Ovary (tissue), 10 donors: ENCODE measurements at places on chromosomes 11 and 22. TPM values are rescaled to one million over a fixed set of nuclear protein-coding genes. Genes with fewer than 3 reads are reported as not detected.

The CRYBB3 gene
- not detected for total RNA-seq

The CECR2 gene
- 0.93 TPM for total RNA-seq

The MRPL40 gene
- 28.8 TPM for total RNA-seq

The TENM4 gene
- total RNA-seq = 107 TPM

The LARGE2 gene
- 6.1 TPM for total RNA-seq

The BCO2 gene
- total RNA-seq = 4.5 TPM

The AQP11 gene
- total RNA-seq = 12.9 TPM

The CCDC86 gene
- total RNA-seq = 25.2 TPM

The SLC5A12 gene
- 0.48 TPM for total RNA-seq

GRCh38 chr11:59000003-59000402, 60.7 kb downstream of the GLYATL1 start:
- no peaks in the 10 kb centered on the region for H3K36me3 ChIP-seq
- no peak for DNase-seq
- H3K27ac ChIP-seq = no peak overlapping the region
- no peaks in the 10 kb centered on the region for H3K27me3 ChIP-seq

- H3K4me1 ChIP-seq = no peaks in the 10 kb centered on the region
- H3K27me3 ChIP-seq = no peaks in the 10 kb centered on the region
- H3K27ac ChIP-seq = no peak overlapping the region
- no peak for DNase-seq
- H3K4me3 ChIP-seq = no peak overlapping the region
Observed at GRCh38 chr11:113562576-113562975, 87.4 kb upstream of the DRD2 start.

DNA sequence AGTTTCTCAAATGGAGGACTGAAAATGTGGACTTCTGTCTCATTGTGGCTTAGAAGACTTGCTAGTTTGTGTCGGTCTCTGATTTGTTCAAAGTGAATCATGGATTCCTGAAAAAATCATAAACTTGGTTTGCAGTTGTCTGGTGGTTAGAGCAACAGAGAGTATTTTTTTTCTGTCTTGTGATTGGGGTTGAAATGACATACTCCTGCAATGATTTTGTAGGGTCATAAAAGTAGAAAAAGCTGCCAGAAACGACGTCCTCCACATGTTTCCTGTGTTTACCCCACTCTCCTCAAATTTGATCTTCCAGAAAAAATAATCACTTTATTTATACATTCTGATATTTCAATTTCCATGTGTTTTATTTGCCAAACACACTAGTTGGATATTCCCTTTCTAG, 219.2 kb upstream of the PGR start:
- peaks cover 2% of the 10 kb centered on the region for H3K4me1 ChIP-seq
- no peaks in the 10 kb centered on the region for H3K36me3 ChIP-seq
- no peak overlapping the region for H3K4me3 ChIP-seq
- no peak overlapping the region for H3K27ac ChIP-seq
- DNase-seq = no peak
- H3K27me3 ChIP-seq = no peaks in the 10 kb centered on the region

DNA sequence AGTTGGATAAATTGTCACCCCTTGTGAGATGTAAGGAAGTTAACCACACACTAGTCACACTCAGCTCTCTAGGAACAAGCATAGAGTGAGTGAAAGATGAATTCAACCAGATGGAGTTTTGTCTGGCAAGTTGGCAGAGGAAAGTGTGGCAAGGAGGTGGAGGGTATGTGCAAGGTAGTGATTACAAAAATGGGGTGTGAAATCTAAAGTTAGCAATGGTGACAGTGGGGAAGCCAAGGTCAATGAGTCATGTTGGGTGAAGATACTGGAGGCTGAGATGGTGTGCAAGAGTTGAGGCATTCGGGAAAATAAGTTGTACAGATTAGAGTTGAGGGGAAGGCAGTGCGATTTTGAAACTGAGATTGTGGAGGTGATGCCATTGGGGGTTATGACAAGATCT, 33.7 kb downstream of the MRGPRX2 start:
- H3K4me1 ChIP-seq = no peaks in the 10 kb centered on the region
- H3K4me3 ChIP-seq = no peak overlapping the region
- no peak for DNase-seq
- no peak overlapping the region for H3K27ac ChIP-seq
- no peaks in the 10 kb centered on the region for H3K27me3 ChIP-seq
- no peaks in the 10 kb centered on the region for H3K36me3 ChIP-seq

DNA sequence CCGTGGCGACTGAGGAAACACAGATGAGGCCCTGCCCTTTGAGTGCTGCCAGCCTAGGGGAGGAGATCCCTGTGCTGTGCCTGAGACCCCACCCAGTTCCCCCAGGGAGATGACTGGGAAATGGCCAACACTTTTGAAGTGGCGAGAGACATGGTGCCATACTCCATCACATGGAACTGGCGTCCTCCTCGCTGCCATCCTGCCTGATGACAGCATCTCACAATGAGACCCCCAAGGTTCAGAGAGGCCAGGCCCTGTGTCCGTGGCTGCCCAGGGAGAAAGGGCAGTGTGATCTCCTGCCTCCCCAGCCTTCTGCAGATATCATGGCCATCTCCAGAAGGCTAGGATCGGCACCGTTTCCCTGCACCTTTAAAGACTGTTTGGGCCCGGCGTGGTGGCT, 31.1 kb downstream of the FAM83F start:
- H3K27me3 ChIP-seq = no peaks in the 10 kb centered on the region
- H3K4me1 ChIP-seq = no peaks in the 10 kb centered on the region
- no peaks in the 10 kb centered on the region for H3K36me3 ChIP-seq

- H3K36me3 ChIP-seq = no peaks in the 10 kb centered on the region
- no peaks in the 10 kb centered on the region for H3K4me1 ChIP-seq
- no peak overlapping the region for H3K4me3 ChIP-seq
- no peaks in the 10 kb centered on the region for H3K27me3 ChIP-seq
- no peak overlapping the region for H3K27ac ChIP-seq
- DNase-seq = peak; percentile 5
Observed at GRCh38 chr11:69834811-69835800, 15.9 kb upstream of the FGF3 start.

- no peaks in the 10 kb centered on the region for H3K36me3 ChIP-seq
- DNase-seq = no peak
- no peaks in the 10 kb centered on the region for H3K27me3 ChIP-seq
- no peaks in the 10 kb centered on the region for H3K4me1 ChIP-seq
- H3K27ac ChIP-seq = no peak overlapping the region
Observed at GRCh38 chr11:55658031-55658573, 3.9 kb upstream of the OR4C6 start.

DNA sequence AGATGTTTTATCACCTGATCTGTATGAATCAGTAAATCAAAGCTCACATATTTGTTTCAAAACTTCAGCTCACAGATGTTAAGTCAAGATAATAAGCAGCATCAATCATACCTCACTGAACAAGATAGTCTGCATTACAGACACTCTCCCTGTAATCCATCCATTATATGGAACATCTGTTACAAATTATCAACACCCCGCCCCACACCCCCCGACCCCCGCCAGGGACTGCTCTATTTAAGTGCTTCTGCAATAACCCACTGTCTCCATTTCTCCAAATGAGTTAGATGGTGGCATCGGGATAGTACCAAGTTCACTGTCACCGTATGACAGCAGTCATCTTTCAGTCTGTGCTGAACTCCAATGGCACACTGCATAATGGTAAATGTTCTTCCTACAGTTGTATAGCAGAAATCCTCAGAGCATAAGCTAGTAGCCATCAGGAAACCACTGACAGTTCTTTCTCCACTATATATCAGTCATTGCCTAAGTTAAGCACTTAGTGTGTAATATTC, 447.0 kb upstream of the ARHGAP42 start:
- DNase-seq = no peak
- no peak overlapping the region for H3K27ac ChIP-seq
- no peaks in the 10 kb centered on the region for H3K27me3 ChIP-seq
- H3K36me3 ChIP-seq = no peaks in the 10 kb centered on the region

- no peak overlapping the region for H3K4me3 ChIP-seq
- no peak for DNase-seq
- no peaks in the 10 kb centered on the region for H3K4me1 ChIP-seq
- H3K36me3 ChIP-seq = no peaks in the 10 kb centered on the region
Observed at GRCh38 chr22:46478083-46478551, 59.3 kb downstream of the CELSR1 start.

DNA sequence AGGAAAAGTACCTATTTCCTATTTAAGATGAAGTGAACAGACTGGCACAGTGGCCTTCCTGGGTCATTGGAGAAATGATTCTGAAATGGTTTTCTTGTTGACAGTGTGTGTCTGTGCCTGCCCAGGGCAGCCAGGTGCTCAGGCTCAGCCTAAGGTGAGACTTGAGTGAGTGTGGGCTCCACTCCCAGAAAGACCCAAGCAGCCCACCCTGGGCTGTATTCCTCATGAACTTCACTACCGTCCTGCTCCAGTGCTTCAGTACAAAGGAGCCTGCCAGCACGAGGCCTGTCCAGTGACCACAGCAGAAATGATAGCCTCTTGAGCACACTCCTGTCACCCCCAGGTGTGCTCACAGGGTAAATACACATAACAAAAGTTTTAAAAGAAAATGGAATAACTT, 49.5 kb downstream of the GAB4 start:
- no peaks in the 10 kb centered on the region for H3K36me3 ChIP-seq
- no peak overlapping the region for H3K4me3 ChIP-seq
- no peaks in the 10 kb centered on the region for H3K4me1 ChIP-seq
- H3K27me3 ChIP-seq = no peaks in the 10 kb centered on the region
- H3K27ac ChIP-seq = no peak overlapping the region

- peak overlapping the region; percentile 34 for H3K4me3 ChIP-seq
- H3K27me3 ChIP-seq = peaks cover 5% of the 10 kb centered on the region
- H3K27ac ChIP-seq = no peak overlapping the region
- peaks cover 5% of the 10 kb centered on the region for H3K4me1 ChIP-seq
- no peaks in the 10 kb centered on the region for H3K36me3 ChIP-seq
- DNase-seq = peak; percentile 87
Observed at GRCh38 chr11:75428281-75428724, 4.7 kb downstream of the KLHL35 start.

DNA sequence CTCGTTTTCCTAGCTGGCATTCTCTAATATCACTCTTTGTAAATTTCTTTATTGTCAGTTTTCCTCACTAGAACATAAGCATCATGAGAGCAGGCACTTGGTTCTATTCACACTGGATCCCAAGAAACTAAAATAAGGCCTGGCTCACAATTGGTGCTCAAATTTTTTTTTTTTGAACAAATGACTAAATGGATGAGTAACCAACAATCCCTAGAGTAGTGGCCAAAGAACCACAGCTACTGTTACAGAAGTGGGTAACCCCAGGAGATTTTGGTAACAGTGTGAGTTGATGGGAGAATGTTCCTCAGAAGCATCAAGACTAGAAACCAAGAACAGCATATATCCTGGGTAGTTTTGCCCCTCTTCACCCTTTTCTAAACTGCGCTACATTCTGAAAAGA, 572.6 kb downstream of the INSC start:
- no peaks in the 10 kb centered on the region for H3K27me3 ChIP-seq
- no peak overlapping the region for H3K4me3 ChIP-seq
- H3K36me3 ChIP-seq = no peaks in the 10 kb centered on the region
- H3K4me1 ChIP-seq = no peaks in the 10 kb centered on the region
- DNase-seq = no peak

- no peak overlapping the region for H3K4me3 ChIP-seq
- no peaks in the 10 kb centered on the region for H3K27me3 ChIP-seq
- no peaks in the 10 kb centered on the region for H3K36me3 ChIP-seq
Observed at GRCh38 chr11:1442163-1442562, 44.4 kb downstream of the MOB2 start.

GRCh38 chr11:59426361-59427067, at the start of gene OR5A2:
TSS of gene OR5A2 (minus strand) at chr11:59426413. CDS start at chr11:59422953, 3,460 bp downstream.
- DNase-seq = no peak
- H3K36me3 ChIP-seq = no peaks in the 10 kb centered on the region
- no peak within 1 kb of the TSS for H3K4me3 ChIP-seq
- H3K27me3 ChIP-seq = no peaks in the 10 kb centered on the region
- H3K27ac ChIP-seq = no peak within 1 kb of the TSS
- no peaks in the 10 kb centered on the region for H3K4me1 ChIP-seq

DNA sequence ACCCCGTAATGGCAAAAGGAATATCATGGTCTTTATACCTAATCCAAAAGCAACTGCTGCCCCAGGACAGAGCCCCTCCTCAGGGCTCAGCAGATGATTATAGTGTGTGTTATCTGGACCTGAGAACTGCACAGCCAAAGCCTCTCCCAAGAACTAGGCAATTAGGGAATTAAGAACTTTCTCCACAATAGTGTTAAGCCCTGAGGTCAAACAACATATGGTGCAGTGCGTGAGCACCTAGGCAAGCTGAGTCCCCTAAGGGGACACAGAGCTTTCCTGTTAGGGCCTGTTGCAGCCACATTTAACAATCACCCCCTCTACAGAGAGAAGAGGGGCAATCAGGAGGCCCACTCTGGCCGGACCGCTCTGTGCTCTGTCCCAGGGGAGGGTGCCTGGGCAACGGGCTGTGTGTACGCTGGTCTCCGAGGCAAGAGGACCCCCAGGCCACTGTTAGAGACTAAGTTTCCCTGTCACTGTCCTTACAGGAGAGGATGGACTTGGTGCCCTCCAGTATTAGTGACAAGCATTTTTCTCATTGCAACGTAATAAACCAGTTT, 1.4 kb upstream of the KCNJ5 start:
- peaks cover 2% of the 10 kb centered on the region for H3K4me1 ChIP-seq
- no peaks in the 10 kb centered on the region for H3K36me3 ChIP-seq
- no peak for DNase-seq
- H3K27ac ChIP-seq = no peak overlapping the region

DNA sequence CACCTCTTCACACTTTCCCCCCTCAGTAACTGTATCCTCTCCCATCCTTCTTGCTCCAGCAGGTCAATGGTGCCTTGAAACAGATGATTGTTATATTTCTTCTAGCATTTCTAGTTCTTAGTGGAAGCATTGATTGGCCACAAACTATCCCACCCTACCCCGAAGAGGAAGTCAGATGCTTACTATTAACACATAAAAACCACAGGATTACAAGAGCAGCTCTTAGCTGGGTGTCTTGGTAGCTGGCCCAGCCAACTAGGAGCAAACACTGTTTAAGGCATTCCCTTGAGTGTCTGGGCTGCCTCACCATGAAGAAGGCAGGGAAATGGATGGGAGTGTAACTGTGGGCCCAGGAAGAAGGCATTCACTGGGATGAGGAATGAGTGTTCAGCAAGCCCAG, 176.6 kb downstream of the GRIK4 start:
- no peak for DNase-seq
- H3K27ac ChIP-seq = no peak overlapping the region
- H3K36me3 ChIP-seq = no peaks in the 10 kb centered on the region
- no peak overlapping the region for H3K4me3 ChIP-seq
- no peaks in the 10 kb centered on the region for H3K4me1 ChIP-seq

GRCh38 chr11:69852056-69852455, 32.8 kb upstream of the FGF3 start:
- no peak overlapping the region for H3K27ac ChIP-seq
- H3K36me3 ChIP-seq = no peaks in the 10 kb centered on the region
- no peaks in the 10 kb centered on the region for H3K4me1 ChIP-seq
- no peaks in the 10 kb centered on the region for H3K27me3 ChIP-seq
- DNase-seq = no peak
- H3K4me3 ChIP-seq = no peak overlapping the region

- no peak overlapping the region for H3K27ac ChIP-seq
- no peak for DNase-seq
- no peaks in the 10 kb centered on the region for H3K27me3 ChIP-seq
- H3K4me3 ChIP-seq = no peak overlapping the region
Observed at GRCh38 chr22:24510637-24511625, 15.8 kb downstream of the UPB1 start.
